ENCODE measurements at places on chromosomes 5 and 9. TPM values are rescaled to one million over a fixed set of nuclear protein-coding genes. Genes with fewer than 3 reads are reported as not detected.

Gene RANBP17
- 4.6 TPM for polyA plus RNA-seq

GRCh38 chr5:80782626-80783025, 127.8 kb upstream of the DHFR start:
- DNase-seq = no peak

GRCh38 chr5:81819556-81820317, 68.8 kb upstream of the SSBP2 start:
- DNase-seq = no peak

DNA sequence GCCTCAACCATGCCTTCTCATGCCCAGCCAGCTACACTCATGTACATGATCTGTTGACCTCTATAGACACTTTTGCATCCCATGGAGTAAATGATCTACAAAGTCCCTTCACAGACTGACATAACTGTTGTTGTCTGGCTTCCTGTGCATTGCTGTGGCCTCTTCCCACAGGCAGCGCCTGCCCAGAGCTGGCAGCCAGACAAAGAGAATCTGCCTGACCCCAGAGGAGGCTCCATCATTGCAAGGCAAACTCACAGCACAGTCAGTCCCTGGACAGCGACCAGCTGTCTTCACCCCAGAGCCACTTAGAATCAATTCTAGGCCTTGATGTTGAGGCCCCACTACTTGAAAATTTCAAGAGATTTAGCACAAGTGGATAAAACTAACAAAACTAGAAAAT, 65.5 kb downstream of the INSYN2B start:
- peak; percentile 30 for DNase-seq

- no peak for DNase-seq
Observed at GRCh38 chr9:33040792-33041431, 15.8 kb downstream of the DNAJA1 start.

DNA sequence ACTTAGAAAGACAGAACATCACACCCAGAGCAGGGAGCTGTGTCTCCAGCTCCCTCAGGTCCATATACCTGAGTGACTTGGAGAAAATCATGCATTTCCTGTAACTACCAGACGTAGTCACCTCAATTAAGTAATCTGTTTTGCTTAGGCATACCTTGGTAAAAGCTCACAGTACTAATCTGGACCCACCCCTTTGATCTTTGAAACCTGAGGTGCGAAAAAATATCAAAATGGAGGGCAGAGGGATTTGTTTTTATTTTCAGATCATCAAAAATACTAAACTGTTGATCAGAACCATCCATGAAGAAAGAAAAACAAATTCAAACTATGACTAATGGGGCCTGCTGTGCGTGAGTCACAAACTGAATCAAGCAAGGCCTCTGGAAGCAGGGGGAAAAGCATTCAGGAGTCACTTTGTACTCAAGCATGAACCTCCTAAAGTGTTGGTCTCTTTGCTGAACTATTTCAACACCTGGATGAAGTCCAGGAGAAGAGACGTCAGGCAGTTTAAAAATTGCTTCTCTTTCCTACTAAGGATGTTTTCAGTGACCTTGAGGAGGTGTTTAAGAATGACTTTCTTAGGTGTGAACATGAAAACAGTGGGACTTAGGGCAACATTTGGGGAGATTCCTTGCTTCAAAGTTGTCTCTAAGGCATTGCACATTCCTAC, 76.3 kb downstream of the MUSK start:
- peak; percentile 27 for DNase-seq

All from ovary (tissue), 10 donors.